ENCODE measurements at places on chromosomes 4 and X. TPM values are rescaled to one million over a fixed set of nuclear protein-coding genes. Genes with fewer than 3 reads are reported as not detected.

DNA sequence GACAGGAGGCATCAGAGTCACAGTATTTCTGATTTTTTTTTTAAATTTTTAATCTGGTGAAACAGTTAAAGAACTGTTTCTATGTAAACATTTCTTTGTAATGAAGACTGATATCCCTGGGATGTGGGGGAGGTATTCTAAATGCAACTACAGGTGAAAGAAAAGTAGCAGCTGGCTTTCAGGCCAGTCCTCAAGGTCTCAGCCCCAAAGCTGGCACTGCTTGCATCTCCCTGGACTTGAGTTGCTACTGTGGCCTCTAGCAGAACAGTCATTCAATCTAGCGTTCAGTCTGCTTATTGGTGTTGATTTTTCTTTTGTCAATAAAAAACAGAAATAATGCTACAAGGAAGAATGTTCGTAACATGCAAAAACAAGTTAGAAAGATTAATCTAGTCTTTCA is 4.9 kb downstream of the MBNL3 start:
- DNase-seq = no peak

GRCh38 chrX:154486396-154487207 is at the start of gene UBL4A:
Gene UBL4A, minus strand, starts transcription at chrX:154486615. Its CDS starts 31 bp downstream, at chrX:154486584.
- no peak for DNase-seq

DNA sequence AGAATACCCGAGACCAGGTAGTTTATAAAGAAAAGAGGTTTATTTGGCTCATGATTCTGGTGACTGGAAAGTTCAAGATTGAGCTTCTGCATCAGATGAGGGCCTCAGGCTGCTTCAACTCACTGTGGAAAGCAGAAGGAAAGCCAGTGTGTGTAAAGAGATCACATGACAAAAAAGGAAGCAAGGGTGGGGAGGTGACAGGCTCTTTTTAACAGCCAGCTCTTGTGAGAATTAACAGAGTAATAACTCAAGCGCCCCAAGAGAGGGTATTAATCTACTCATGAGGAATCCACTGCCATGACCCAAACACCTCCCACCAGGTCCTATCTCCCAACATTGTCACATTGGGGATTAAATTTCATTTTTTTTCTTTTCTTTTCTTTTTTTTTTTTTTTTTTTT is 6.3 kb upstream of the YIPF6 start:
- DNase-seq = no peak

GRCh38 chr4:30181918-30182317 is 538.3 kb upstream of the PCDH7 start:
- DNase-seq = no peak

GRCh38 chr4:170325599-170325998 is 235.8 kb upstream of the AADAT start:
- no peak for DNase-seq

- no peak for DNase-seq
These were observed 871.7 kb downstream of the FAM133A start for GRCh38 chrX:94545722-94546121.

GRCh38 chrX:105567082-105567481 is 255.3 kb upstream of the NRK start:
- DNase-seq = no peak

DNA sequence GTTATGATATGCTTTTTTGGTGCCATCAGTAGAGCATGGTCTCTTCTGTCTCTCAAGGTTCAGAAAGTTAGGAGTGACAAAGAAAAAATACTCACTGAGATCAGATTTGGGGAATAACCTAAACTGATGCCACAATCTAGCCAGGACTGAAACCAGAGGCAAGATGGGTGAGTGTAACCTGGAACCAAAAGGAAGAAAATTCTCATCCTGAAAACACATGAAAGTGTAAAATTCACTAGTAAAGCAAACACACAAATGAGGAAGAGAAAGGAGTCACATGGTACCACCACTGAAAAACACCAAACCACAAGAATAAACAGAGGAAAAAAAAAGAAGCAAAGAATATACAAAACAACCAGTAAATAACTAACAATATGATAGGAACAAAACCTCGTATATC is 96.4 kb downstream of the ANXA10 start:
- no peak for DNase-seq

DNA sequence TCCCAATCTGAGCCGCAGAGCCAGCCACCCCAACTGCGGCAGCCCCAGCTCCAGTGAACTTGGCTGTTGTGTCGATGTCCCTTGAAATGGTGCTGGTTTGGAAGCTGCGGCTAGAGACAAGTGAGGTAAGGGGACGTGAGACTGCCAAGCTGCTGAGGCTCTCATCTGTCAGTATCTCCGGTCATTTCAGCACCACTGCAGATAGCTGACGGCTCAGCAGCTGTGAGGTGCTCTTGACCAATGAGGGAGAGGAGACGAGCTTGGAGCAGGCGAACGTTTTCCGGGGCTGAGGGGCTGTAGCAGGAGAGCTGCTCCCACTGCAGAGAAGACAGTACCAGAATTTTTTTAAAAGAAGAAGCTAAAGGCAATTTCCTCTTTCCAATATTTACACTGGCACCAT is 175.5 kb upstream of the CASK start:
- no peak for DNase-seq

- DNase-seq = no peak
These were observed 20.5 kb upstream of the CBR4 start for GRCh38 chr4:169030562-169030982.

DNA sequence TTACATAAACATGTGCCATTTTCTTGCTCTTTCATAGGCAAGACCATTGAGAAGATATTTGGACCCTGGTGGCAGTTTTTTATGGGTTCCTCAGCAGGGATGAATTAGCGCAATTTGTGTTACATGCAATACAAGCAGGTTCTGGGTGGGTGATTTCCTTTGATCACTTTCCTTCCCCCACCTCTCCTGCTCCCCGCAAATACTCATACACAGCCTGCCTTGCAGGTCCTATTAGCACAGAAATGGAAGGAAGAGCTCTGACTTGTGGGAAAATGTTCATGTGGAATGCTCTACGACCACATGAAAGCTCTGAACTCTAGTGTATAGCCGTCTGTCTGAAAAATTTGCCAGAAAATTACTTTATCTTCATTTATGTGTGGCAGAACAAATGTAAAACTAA is 361.0 kb upstream of the FAT1 start:
- DNase-seq = no peak

GRCh38 chr4:73852771-73853170 is 325 bp upstream of the PF4V1 start:
- DNase-seq = no peak

DNA sequence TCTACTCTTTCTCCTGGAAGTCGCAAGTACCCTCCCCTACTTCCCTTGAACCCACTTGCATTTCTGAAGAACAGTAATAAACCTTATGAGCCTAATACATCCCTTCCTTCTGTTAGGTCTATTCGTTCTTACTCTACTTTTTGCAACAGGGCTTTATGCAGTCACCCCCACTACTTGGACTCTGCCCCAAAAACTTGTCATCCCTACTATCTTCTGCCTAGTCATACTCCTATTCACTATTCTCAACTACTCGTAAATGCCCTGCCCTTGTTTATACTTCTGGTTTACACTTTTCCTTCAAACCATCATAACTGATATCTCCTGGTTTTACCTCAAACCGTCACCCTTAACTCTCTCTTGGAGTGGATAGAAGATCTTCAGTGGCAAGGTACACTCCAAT is 55.2 kb upstream of the SLIT2 start:
- DNase-seq = no peak

GRCh38 chr4:126954537-126955291 is 678.0 kb upstream of the INTU start:
- DNase-seq = no peak

DNA sequence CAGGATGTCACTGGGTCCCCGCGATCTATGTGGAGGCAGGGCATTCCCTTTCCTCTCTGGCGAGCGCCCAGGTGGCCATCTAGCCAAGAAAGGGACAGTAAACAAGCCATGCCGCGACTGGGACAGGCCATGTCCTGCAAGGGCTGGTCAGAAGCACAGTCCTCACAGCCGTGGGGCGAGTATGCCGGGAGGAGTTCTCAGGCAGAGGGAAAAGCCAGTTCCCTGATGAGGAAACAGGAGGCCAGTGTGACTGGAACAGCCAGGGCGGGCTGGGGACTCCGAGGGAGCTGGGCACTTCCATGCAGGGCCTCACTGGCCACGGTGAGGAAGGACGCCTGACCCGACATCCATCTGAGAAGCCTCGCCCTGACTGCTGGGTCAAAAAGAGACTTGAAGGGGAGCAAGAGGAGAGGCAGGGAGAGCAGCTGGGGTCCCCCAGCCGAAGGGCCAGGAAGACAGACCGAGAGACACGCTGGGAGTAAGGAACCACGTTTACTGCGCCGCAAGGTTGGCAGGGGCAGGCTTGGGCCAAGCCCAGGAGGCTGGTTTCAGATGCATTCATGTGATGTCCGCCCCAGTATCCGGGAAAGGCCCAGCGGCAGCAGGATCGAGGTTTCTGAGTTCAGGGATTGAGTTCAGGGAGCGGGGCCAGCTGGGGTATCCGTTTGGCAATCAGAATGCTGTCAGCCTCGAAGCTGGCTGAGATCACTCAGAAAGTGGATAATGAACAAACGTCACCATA is 15.0 kb downstream of the CFAP99 start:
- no peak for DNase-seq

- DNase-seq = no peak
These were observed 81.6 kb downstream of the DTHD1 start for GRCh38 chr4:36363024-36363423.

DNA sequence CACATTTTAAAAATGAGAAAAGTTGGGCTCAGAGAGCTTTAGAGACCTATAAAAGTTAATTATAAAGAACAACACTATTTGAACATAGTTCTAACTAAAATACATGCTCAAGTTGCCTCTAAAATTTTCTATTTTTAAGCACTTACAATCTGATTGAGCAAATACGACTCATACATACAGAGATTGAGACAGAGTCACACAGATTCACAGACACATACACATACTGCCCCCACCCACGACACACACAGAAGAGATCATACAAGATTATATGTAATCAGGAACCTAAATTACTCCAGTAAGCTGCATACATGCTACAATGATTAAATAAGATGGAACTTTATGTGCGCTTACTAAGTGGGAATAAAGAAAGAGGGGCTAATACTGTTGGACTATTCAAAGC is 2.7 kb upstream of the ASB5 start:
- DNase-seq = no peak

- no peak for DNase-seq
These were observed 24.6 kb downstream of the ZRSR2 start for GRCh38 chrX:15814771-15815365.

DNA sequence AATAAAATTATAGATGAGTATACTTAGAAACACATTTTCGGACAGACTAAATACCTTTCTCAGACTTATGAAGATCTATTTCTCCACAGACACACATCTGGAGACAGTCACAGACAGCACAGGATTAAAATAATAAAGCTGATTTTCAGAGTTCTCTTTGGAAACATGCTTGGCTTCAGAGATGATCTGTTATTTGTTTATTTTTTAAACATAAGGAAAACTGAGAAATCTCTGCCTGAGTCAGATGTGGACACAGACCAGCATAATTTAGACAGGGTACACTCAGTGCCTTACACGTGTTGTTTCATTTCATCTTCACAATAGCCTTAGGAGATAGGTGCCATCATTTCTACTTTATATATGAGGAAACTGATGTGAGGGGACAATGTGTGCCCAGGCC is 92.1 kb downstream of the SLC9A7 start:
- no peak for DNase-seq

GRCh38 chr4:55258152-55258865 is 87.7 kb upstream of the SRD5A3 start:
- DNase-seq = no peak

DNA sequence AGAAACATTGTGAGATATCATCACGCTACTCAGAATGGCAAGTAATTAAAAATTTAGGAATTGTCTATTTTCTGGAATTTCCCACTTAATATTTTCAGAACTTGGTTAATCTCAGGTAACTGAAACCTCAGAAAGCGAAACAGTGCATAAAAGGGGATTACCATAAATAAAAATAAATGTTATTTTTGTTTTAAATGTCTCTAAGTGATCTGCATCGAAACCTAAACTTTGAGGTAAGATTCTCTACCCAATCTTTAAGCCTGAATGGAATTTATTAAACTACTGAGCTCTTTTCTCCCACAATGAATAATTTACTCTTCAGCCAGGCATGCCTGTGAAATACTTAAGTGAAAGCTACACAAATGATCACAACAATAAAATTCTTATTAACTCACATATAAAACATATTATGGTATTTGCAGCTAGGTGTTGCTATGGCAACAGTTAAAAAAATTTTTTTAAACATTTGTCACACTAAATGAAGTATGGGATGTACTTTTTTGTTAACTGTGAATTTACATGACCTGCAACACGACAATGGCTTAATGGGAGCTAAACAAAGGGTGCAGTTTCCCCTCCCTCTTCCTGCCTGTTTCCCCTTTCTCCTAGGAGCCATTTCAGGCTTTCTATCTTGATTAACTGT is 220.2 kb upstream of the PRPS2 start:
- no peak for DNase-seq

- no peak for DNase-seq
These were observed 118.4 kb downstream of the AFF1 start for GRCh38 chr4:87053176-87053658.

DNA sequence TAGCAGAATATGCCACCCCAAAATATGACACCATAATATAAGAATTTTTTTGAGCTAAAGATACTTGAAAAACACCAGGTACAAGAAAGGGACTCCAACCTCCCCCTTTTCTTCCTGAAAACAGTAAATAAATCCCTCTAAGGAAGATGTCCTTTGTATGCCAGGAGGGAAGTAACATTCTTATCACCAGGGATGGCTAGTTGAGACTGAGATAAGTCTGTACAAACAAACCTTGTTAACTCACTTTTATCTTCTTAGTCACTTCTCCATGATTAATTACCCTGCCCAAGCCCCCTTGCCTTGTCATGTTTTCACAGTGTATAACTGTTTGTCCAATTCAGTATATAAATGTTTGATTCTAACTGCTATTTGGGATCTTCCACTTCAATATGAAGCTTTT is 888.0 kb downstream of the PCDH18 start:
- no peak for DNase-seq

DNA sequence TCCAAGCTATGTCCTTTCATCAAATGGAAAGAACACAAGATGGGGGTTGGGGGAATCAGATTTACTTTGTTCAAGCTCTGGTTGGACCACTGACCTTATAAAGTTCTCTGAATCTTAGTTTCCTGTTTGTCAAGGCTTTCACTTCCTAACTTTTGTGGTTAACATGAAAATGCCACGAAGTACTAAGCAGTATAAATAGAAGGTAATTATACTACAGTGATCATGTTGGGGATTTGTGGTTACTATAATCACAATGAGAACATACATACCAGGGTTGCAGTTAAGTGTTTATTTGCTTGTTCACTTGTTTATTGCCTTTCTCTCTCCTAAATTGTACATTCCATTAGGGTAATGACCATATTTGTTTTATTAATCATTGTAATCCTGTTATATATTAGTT is 53.2 kb downstream of the SPRY1 start:
- no peak for DNase-seq

GRCh38 chr4:189765736-189766135 is 174.9 kb upstream of the FRG1 start:
- DNase-seq = no peak

- DNase-seq = no peak
These were observed 10.7 kb upstream of the YIPF7 start for GRCh38 chr4:44661940-44662622.

The CFAP99 gene
- total RNA-seq = not detected

The PABPC4L gene
- total RNA-seq = 1.2 TPM

The MAOB gene
- 1.6 TPM for total RNA-seq

The MID1 gene
- 24.6 TPM for total RNA-seq

The CYSLTR1 gene
- total RNA-seq = 1.2 TPM

The TKTL2 gene
- total RNA-seq = 0.47 TPM

The TMEM47 gene
- total RNA-seq = 43.4 TPM

The MAGEA2B gene
- total RNA-seq = not detected

The CD38 gene
- 6.1 TPM for total RNA-seq
